ENCODE measurements at places on chromosomes 11 and 22.

GRCh38 chr22:47064416-47064815, 302.0 kb downstream of the TBC1D22A start:
- DNase-seq = no peak

- DNase-seq = no peak
These were observed 33.6 kb downstream of the MAP6 start for GRCh38 chr11:75635066-75635862.

- DNase-seq = no peak
These were observed 33.1 kb downstream of the TPBGL start for GRCh38 chr11:75273411-75274391.

GRCh38 chr11:103737747-103738146, 298.7 kb upstream of the DDI1 start:
- DNase-seq = no peak

- DNase-seq = no peak
These were observed 18.0 kb upstream of the UBASH3B start for GRCh38 chr11:122637541-122637940.

GRCh38 chr11:93564895-93565294, 21.7 kb upstream of the SMCO4 start:
- DNase-seq = no peak

DNA sequence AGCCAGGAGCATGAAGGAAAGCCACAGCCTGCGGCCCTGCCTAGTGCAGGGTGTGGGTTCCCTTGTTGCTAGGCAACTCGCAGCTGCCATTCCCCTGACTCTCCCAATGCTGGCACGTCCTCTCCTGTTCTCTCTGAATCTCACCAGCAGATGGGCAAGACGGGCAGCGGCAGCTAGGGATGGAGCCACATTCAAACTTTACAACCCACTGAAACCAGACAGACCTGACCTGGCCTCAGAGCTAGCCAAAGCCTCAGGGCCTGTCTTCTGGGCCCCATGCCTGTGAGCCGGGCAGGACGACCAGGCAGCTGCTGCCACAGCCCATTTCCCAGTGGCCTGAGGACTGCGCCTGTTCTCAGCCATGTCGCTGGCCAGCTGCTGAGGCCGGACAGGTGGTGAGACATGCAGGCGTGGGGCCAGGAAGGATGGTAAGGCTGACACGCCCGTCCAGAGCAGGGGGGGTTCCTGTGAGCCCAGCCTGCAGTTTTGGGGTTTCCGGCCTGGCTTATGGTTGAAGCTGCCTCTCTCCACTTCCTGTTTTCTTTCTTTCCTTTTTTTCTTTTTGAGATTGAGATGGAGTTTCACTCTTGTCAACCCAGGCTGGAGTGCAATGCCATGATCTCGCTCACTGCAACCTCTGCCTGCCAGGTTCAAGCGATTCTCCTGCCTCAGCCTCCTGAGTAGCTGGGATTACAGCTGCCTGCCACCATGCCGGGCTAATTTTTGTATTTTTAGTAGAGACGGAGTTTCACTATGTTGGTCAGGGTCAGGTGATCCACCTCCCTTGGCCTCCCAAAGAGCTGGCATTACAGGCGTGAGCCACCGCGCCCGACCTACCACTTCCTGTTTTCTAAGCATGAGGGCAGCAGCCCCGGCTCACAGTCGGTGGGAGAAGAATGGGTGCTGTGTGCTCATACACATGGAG, 4.1 kb downstream of the SUN2 start:
- DNase-seq = peak; percentile 34

GRCh38 chr22:27273436-27273835, 528.1 kb downstream of the MN1 start:
- peak; percentile 17 for DNase-seq

- DNase-seq = no peak
These were observed 530.6 kb upstream of the B3GAT1 start for GRCh38 chr11:134942681-134943080.

DNA sequence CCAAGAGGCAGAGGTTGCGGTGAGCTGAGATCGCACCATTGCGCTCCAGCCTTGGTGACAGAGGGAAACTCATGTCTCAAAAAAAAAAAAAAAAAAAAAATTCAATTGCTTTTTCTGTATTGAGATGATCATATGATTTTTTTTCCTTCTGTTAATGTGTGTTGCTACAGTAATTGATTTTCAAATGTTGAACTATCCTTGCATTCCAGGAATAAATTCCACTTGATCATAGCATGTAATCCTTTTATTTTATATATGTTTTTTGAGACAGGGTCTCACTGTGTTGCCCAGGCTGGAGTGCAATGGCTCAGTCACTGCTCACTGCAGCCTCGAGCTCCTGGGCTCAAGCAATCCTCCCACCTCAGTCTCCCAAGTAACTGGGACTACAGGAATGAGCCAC, 33.3 kb downstream of the MOV10L1 start:
- DNase-seq = no peak

GRCh38 chr11:47508240-47508957, 44.5 kb downstream of the CELF1 start:
- DNase-seq = no peak

- no peak for DNase-seq
These were observed 404.0 kb downstream of the GUCY1A2 start for GRCh38 chr11:106614262-106614661.

DNA sequence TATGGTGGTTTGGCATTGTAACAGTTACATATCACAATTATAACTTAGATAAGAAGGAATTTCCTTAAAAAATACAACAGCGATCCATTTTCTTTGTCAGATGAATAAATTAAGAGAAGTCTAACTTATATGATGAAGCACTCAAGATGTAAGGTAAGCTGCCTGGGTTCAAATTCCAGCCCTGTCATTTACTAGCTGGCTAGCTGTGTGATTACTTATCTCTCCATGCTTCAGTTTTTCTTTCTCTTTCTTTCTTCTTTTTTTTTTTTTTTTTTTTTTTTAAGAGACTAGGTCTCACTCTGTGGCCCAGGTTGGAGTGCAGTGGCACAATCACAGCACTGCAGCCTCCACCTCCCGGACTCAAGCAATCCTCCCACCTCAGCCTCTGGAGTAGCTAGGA, 22.2 kb upstream of the LDHA start:
- DNase-seq = no peak

GRCh38 chr11:44564670-44565210, 723 bp upstream of the CD82 start:
- peak; percentile 72 for DNase-seq

DNA sequence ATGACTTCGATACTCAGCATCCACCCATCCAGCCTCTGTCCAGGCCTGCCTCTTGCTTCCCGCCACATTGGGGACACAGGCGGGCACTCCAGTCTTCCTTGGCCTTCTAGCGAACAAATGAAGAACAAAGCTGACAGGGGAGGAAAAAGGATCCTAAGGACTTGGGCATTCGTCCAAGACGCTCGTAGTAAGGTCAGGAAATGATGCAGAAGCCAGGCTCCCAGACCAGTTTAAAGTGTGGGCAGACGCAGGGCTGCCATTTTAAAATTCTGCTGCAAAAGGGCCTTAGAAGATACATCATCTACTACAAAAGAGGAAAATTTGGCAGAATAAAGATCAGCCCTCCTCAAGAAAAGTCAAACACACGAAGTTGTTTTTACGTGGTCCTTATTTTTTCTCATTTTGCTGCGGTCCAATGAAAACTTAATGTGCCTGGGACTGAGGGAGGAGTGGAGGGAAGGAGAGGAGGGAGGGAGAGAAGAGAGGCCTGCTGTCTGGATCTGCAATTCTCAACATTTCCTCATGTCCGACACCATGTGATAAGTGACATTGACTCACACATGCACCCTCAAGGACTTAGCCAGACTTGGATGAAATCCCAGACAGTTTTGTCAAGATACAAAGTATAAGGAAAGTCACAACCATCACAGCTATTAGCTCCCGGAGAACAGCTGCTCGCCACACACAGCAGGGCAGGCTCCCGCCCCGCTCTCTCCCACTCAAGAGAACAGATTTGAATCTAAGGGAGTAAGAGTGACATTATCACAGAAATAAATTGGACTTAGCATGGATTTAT, 5.7 kb downstream of the DNAL4 start:
- DNase-seq = peak; percentile 72

- no peak for DNase-seq
These were observed 56.1 kb downstream of the IGLL5 start for GRCh38 chr22:22943521-22944267.

GRCh38 chr11:62922653-62923431, 1.7 kb upstream of the CHRM1 start:
- DNase-seq = no peak

DNA sequence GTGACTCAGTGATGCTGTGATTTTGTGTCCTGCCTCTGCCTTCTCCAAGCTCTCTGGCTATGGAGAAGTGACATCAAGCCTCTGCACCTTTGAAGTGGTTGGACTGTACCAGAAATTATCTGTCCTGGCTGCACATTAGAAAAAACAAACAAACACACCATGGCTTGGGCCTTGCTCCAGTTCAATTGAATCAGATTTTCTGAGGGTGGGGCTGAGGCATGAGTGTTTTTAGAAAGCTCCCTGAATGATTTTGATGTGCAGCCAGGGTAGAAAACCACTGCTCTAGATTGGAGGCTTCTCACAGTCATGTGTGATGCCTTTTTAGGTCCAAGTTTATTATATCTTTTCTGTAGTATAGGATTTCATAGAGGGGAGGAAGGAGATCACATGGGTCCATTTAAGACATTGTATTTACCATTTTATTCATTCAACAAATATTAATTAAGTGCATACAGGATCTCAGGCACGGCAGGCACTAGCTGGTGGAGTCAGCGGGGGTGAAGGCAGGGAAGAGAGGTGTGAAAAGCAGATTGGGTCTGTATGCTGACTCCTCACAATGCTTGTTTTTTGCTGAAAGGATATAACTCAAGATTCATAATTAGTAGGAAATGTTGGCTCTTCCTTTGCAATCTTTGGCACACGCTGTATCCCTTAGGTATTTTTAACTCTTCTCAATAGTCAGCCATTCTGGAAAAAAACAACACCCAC, 7.1 kb upstream of the VSTM5 start:
- no peak for DNase-seq
